ENCODE measurements at places on chromosomes 5 and 9.

- no peak for DNase-seq
Observed at GRCh38 chr9:132748450-132748849, 78.2 kb downstream of the GTF3C4 start.

- DNase-seq = peak; percentile 58
Observed at GRCh38 chr9:132409828-132410528, at the start of gene CFAP77. Gene CFAP77 (plus strand): TSS chr9:132410211. CDS start chr9:132410272, 61 bp downstream.

DNA sequence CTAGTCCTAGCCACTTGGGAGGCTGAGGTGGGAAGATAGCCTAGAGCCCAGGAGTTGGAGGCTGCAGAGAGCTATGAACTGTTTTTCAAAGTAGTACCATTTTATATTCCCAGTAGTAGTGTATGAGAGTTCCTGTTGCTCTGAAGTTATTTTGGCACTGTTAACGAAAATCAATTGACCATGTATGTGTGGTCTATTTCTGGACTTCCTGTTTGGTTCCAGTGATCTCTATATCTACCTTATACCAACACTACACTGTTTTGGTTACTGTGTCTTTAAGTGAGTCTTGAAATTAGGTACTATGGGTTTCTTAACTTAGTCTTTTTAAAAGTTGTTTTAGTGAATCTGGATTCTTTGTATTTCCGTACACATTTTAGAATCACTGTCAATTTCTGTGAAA lies 13.6 kb downstream of the SLF1 start:
- DNase-seq = peak; percentile 20

- no peak for DNase-seq
Observed at GRCh38 chr5:56705217-56705616, 110.1 kb upstream of the MAP3K1 start.

GRCh38 chr9:107768224-107768623 lies 278.7 kb upstream of the KLF4 start:
- no peak for DNase-seq

DNA sequence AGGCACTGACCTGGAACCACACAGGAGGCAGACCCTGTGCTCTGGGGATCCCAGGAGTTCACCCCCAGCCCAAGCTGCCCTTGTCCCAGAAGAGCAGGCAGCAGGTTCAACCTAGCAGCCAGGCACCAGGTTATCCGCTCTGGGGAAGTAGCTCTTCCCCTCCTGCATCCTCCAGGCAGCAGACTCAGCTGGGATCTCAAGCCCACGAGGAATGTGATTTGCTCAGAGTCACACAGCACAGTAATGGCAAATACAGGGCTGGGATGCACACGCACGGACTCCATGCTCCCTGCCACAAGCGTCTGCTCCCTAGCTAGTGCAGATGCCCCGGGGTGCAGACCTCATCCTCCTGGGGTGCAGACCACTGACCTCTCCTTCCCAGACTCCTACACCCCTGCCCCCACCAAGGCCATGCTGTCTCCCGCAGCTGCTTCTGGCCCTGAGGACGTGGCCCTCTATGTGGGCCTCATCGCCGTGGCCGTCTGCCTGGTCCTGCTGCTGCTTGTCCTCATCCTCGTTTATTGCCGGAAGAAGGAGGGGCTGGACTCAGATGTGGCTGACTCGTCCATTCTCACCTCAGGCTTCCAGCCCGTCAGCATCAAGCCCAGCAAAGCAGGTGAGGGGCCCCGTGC lies 25.5 kb downstream of the HK3 start:
- no peak for DNase-seq

- no peak for DNase-seq
Observed at GRCh38 chr5:119943148-119943547, 313.8 kb downstream of the FAM170A start.

GRCh38 chr5:2917093-2917492 lies 165.6 kb upstream of the IRX2 start:
- no peak for DNase-seq

GRCh38 chr5:178606269-178606668 lies 16.1 kb upstream of the COL23A1 start:
- no peak for DNase-seq

DNA sequence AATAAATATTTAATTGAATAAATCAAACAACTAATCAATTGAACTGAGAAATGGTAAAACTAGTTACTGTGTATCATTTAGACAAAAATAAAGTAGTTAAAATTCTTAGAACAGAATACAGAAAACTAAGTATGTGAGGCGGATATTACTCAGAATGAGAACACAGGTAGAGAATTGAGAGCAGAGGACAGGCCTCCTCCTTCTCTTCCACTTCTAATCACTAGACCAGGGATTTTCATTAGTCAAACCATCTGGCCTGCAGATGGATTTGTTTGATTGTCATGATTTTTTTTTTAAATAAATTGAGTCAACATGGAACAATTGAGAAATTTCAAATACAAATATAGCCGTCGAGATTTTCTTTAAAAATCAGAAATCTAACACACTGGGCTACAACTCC lies 198.6 kb upstream of the HMHB1 start:
- DNase-seq = no peak

- DNase-seq = peak; percentile 65
Observed at GRCh38 chr5:172454358-172455086, at the start of gene SH3PXD2B. Gene SH3PXD2B (minus strand): TSS chr5:172454525. CDS start chr5:172454352, 173 bp downstream.

- no peak for DNase-seq
Observed at GRCh38 chr9:124946167-124946566, 5.3 kb upstream of the GOLGA1 start.

- DNase-seq = no peak
Observed at GRCh38 chr9:78618735-78619134, 321.8 kb downstream of the PSAT1 start.

DNA sequence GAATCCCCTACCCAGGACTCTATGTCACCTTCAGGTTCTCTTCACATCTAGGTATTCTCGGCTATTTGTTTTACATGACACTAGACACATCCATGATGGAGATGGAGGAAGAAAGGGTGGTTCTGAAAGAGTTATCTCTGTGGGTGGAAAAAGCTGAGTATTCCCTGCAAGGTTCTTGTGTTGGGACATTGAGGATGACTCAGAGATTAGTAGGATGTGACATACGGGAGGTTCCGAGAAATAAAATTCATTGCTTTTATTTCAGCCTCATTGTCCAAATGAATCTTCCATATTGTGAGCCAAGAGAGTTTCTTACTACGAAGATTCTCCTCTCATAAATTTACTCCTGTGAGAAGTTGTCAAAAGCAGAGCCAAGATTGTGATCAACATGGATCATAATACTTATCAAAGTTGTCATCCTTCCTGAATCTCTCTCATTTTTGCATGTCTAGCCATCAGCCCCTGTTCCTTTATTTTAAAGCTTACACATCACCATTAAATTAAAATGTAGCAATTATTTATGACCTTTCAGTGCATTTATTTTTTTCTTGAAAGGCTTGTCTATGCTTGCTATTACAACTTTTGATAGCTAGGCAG lies 370.0 kb downstream of the PSAT1 start:
- DNase-seq = no peak

DNA sequence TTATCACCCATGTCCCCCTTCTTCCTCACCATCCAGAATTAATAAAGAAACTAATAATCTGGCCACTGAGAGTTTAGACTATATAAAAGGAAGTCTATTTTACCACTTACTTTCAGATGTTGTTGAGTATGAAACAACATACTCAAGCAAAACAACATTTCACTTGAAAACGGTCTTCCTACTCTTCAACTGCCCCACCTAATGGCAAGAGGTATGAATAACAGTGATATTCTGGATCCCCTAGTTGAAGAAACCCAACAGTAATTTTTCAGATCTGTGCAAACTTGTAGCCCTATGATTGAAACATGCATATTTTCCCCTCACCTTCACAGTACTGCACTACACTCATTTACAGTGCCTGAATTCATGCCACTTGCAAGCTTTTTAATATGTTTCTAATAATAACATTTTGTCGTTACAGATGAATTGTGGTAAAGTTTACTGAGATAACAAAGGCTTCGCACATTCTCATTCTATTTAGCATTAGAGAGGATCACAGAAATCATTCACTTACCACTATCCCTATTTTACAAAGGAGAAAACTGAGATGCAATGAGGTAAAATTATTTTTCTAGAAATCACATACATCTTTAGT lies 267.9 kb upstream of the PDE4D start:
- DNase-seq = peak; percentile 38

- DNase-seq = no peak
Observed at GRCh38 chr9:125696106-125696647, 10.8 kb downstream of the MAPKAP1 start.

DNA sequence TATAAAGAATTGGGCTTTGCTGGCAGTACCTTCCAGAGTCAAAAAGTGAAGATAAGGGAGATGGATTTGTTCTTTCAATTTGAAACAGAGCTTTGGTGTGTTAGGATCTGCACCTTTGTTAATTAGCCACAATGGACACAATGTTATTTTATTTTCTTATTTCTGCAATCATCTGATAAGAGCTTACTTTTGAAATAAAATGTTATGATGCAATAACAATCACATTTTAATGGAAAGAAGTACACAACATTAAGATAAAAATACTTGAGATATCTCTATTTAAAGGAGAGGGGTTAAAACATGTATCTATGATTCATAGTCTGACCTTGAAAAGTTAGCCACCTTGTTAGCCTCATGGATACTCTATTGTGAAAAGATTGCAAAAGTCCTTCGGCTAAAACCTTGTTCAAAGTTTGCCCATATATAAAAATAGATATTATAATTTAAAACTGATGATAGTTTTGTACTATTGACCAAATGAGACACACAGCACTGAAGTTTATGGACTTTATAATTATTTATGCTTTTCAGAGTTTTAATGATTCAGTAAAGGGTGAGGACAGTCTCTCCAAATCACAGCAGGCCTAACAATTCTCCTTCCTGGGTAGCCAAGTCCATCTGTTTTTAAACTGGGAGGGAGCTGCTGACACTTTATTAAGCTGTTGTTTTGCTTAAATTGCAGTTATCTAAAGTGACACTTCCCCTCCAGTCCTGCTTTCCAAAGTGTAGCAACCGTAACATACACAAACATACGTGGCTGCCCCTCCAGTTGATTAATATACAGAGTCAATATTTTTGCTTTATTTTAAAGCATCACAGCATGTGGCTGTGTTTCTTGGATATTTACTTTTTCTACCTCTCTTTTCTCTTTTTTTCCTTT lies 47.6 kb upstream of the DAP start:
- no peak for DNase-seq

DNA sequence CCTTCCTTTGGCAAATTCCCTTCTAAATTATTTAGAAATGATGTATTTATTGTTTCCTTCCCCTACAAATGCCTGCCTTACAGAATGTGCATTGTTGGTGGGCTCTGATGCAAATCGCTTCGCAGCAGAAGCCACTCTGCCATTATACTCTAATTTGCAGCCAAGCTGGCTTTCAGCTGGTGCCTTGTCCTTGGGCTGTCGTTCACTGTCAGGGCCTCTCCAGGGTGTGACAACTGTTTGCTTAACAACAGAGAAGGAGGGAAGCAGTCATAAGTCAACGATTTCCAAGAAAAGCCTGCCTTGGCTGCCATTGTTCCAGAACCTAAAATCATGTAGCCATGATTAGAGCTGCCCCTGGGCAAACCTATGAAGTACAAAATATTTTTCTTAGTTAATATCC lies 260.1 kb upstream of the RGMB start:
- DNase-seq = no peak

- no peak for DNase-seq
Observed at GRCh38 chr9:91071184-91071990, 269.8 kb downstream of the SYK start.

DNA sequence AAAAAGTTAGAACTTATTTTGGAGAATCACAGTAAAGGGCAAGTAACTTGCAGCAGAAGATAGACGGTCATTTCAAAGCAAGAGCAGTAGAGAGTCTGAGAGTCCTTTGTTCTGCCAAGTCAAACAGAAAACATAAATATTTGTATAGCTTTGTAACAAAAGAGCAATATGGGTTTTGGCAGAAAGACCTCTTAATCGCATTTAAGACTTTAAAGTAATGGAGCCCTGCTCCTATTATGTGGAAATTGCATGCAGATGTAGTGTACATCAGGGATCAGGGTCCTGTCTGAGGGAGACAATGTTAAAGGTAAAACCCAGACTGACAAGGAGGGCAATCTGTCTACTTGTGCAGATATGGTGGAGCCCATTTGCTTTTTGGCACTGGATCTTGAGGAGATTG lies 87.2 kb downstream of the PGM5 start:
- DNase-seq = no peak

DNA sequence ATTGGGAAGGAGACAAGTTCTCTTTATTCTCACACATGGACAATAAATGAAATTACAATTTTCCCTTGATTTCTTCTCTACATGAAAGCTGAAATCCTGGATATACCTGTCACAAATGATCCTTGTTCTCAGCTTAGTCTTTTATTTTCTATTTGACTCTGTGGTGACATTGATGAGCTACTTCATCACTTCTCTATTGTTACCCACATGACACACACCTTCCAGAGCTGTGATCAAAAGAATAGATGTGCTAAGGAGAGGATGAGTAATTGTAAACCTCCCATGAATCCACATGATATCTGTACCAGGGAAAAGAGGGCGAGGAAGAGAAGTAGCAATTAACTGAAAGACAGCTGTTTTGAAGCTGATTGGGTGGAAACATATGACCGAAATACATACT lies 102.0 kb downstream of the CAVIN4 start:
- no peak for DNase-seq

GRCh38 chr9:17994695-17995425 lies 416.0 kb downstream of the SH3GL2 start:
- no peak for DNase-seq

DNA sequence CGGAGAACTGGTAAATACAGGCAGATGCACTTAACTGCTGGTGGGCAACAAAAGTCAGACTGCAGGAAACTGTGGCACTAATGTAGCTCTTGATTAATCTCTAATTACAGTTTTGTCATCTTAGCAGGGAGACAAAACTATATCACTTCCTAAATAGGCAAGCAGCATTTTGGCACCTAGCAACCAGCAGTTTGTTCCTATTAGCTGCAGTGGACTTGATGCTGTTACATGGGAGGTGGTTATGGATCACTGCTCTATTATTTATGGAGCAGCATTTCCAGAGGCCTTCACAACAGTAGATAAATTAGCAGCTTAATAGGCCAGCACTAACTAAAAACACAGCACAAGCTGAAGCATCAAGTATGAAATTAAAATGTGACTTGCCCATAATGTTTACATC lies 518.3 kb upstream of the ITGA1 start:
- no peak for DNase-seq

DNA sequence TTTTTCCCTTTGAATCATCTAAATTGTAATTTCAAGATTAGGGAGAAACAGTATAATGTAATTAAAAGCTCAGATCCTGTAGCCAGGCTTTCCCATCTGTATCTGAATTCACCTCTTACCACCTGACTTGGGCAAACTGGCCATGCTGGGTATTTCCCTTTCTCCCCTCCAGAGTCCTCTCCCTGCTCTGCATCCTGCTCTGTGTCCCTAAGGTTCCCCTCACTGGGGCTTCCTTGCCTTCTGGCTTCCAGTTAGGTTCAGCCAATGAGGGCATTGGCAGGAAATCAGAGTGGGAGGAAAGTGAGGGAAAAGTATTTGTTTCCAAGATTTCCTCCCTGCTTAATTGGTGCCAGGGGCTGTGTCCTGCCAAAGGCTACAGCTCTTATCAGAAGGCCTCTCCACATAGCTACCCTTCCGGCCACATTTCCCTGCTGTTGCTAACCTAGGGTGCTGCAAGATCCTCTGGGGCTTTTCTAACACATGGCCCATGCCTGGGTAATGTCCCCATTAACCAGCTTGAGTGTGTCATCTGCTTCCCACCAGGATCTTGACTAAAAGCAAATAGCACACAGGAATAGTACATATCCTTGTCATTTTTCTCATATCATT lies 51.0 kb upstream of the MPDZ start:
- no peak for DNase-seq

Data from GM10248 (cell line).